ENCODE measurements at places on chromosomes 5 and 9.

- H3K4me3 ChIP-seq = no peak overlapping the region
- H3K36me3 ChIP-seq = no peaks in the 10 kb centered on the region
- no peaks in the 10 kb centered on the region for H3K27me3 ChIP-seq
- no peak for DNase-seq
These were observed 99.6 kb downstream of the ASTN2 start for GRCh38 chr9:117315236-117315635.

DNA sequence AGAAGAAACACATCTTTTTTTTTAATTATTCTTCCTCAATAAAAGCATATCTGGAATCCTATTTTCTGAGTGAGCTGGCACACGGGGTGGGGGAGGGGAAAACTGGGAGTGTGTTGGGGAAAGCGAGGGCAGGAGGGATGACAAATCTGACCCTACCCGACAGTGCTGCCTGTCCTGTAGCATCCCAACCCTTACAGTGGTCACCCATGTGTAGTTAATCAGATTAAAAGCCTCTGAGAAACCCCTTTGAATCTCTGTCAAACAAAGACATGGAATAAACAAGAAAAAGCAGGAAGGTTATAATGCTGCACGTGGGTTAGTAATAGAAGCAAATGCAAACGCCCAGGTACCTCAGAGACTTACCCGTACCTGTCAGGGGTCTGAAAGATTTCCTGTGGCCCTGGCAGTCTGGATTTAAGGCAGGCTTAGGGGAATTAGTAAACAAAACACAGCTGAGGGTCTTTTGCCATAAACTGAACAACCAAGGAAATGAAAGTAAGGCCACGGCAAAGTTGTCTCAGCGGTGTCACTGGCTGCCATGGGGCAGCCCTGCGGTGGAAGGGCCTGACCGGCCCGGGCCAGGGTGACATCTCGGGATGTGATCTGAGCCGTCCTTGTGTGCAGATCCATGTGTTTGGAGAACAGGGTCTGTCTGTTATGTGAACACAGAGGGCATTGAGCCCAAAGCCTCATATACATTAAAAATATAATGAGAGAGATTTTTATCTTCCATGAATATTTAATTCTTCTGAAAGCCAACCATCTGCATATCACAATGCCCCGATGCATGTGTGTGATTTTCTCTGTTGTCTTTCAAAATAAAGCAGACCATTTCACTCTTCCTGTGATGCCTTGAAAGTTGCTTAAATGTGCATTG is 308.2 kb downstream of the ZNF608 start:
- no peak for DNase-seq
- peaks cover 5% of the 10 kb centered on the region for H3K27me3 ChIP-seq
- no peaks in the 10 kb centered on the region for H3K36me3 ChIP-seq
- no peak overlapping the region for H3K27ac ChIP-seq
- H3K4me1 ChIP-seq = no peaks in the 10 kb centered on the region

- no peaks in the 10 kb centered on the region for H3K36me3 ChIP-seq
- no peak overlapping the region for H3K4me3 ChIP-seq
- peaks cover 6% of the 10 kb centered on the region for H3K27me3 ChIP-seq
- no peak overlapping the region for H3K27ac ChIP-seq
- no peaks in the 10 kb centered on the region for H3K4me1 ChIP-seq
These were observed 126.5 kb upstream of the GDNF start for GRCh38 chr5:37966291-37966690.

- peak overlapping the region; percentile 89 for H3K27ac ChIP-seq
- H3K36me3 ChIP-seq = peaks cover 20% of the 10 kb centered on the region
- peaks cover 63% of the 10 kb centered on the region for H3K4me1 ChIP-seq
- H3K4me3 ChIP-seq = peak overlapping the region; percentile 83
These were observed 10.6 kb downstream of the CDC42SE2 start for GRCh38 chr5:131274326-131275063.

Measured in natural killer cell treated with Interleukin-12 subunit alpha and Interleukin-12 subunit beta and Interleukin-15 and Interleukin-18, amount 100 ng/mL, for 72 hours (primary cell).